Stimulated activated CD8-positive, alpha-beta memory T cell treated with anti-CD3 and anti-CD28 coated beads, Interleukin-15, amount 100 ng/mL, for 4 hours (primary cell): ENCODE measurements at places on chromosomes 2 and 18.

GRCh38 chr2:202016579-202017227 is 17.0 kb upstream of the FZD7 start:
- no peak for DNase-seq

DNA sequence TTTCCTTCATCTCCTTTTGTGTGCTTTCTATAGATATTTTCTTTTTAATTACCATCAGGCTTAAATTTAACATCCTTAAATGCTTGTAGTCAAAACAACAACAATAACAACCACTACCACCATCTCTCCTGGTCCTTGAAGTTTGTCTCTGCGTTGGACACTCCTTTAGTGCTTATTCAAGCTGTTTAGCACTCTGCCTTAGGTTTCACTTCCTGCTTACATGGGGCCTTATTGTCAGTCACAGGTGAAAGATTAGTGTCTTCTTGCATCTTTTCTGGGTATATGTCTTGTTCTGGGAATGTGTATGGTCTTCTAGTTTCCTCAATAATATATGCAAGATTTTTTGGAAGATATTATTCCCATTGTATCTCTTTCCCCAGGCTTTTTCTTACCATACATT is 240.1 kb upstream of the NXPH2 start:
- no peak for DNase-seq

GRCh38 chr2:113175042-113175628 is 1.4 kb downstream of the PSD4 start:
- DNase-seq = no peak

DNA sequence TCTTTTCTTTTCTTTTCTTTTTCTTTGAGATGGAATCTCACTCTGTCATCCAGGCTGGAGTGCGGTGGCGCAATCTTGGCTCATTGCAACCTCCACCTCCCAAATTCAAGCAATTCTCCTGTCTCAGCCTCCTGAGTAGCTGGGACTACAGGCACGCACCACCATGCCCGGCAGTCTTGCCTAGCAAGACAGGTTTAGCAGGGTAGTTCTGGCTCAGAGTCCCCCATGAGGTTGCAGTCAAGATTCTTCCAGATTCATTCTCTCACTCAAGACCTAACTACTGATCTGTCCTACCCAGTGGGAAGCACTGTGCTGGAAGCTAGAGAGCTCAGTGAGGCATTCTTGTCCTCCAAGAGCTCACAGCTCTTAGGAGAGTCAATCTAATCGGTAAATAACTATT is 17.6 kb upstream of the ZAP70 start:
- no peak for DNase-seq

- no peak for DNase-seq
Observed at GRCh38 chr18:76978616-76979015, 154.0 kb downstream of the MBP start.

- DNase-seq = no peak
Observed at GRCh38 chr2:3913166-3913565, 209.8 kb downstream of the DCDC2C start.

DNA sequence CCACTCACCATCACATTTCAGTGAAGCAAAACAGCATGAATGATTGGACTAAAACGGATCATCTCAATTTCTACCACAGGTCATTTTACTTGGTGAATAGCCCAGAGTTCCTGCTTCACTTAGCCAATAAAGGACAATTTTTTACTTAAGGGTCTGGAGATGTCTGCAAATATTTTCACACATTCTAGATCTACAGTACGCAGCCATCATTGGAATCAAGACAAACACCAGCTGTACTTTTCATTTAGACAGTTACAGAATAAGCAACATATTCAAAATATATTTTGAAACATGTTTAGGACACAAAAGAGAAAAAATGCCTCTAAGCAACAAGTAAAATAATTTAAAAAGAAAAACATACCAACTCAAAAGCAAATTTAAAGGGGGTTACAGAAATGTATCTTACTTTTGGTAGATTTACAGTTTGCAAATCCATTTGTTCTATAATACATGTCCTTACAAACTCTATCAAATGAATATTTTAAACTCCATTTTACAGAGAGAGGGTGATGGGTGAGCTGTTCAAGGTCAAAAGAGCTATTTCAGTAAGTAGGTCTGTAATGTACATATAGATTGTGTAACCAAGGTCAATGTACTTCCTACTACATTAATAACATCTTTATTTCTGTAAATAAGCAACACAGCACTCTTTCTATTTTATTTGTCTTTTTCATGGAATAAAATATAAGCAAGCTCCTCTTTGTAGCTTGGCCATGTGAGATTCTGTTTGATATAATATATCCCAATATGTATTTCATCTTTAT is 13.4 kb downstream of the PPP1R1C start:
- no peak for DNase-seq
